ENCODE measurements at places on chromosomes 6 and 20.

- DNase-seq: peak; percentile 11
Observed at GRCh38 chr6:144624716-144625115, 339.6 kb downstream of the UTRN start.

GRCh38 chr6:106347219-106347618 lies 13.3 kb upstream of the CRYBG1 start:
- DNase-seq: no peak

- no peak for DNase-seq
Observed at GRCh38 chr6:22952097-22952496, 382.7 kb downstream of the HDGFL1 start.

DNA sequence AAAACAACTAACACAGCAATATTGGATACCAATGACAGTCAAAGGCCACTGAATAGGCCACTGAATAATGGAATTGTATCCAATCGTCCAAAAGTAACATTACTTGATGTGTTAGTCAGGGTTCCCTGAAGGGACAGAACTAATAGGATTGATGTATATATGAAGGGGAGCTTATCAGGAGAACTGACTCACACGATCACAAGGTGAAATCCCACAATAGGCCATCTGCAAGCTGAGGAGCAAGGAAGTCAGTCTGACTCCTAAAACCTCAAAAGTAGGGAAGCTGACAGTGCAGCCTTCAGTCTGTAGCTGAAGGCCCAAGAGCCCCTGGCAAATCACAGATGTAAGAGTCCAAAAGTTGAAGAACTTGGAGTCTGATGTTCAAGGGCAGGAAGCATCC lies 571.4 kb downstream of the PRKN start:
- no peak for DNase-seq

DNA sequence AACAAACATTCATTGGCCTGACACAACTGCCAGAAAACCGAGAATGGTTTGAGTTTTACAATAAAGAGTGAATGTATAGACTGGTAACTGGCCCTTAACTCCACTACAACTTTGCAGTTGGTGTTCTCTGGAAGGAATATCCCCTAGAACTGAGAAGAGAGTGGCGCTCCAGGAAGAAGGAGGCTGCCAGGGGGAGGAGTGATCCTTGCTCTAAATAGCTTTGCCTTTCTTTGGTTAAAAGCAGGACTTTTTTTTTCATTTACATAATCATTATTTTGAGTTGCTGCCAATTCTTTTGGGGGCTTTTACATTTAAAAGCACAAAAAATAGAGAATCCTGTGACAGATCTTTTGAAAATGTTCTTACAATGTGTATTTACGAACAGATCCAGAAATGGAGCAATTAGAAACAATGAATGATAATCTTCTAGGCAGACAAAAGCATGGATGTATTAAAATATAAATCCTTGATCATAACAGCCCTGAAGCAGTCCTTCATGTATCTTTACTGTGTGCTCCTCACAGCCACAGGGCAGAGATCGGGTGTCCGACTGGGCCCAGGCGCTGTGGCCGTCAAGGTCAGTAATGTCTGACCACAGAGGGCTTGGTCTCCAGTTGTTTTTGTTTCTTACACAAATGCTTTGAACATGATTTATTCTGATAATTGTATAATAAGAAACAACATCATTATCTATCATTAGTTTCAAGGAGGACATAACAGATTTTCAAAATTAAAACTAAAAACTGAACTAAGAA lies 612.2 kb downstream of the HDGFL1 start:
- no peak for DNase-seq

DNA sequence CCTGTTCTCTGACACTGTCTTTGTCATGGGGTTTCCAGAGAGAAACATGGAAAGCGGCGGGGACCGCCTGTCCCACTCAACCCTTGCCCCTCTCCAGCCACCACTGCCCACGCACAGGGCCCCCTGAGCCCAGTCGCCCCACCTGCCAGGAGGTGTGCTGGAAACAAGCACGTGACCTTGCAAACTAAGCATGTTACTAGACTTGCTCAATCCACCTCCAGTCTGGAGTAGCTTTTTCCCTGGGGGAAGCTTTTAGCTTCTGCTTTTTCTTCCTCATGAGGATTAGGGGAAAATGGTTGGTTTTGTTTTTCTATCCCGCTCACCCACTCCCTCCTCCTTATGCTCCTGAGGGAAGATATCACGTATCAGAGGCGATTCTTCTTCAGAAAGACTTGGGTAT lies 105.7 kb downstream of the PLEKHG1 start:
- no peak for DNase-seq

DNA sequence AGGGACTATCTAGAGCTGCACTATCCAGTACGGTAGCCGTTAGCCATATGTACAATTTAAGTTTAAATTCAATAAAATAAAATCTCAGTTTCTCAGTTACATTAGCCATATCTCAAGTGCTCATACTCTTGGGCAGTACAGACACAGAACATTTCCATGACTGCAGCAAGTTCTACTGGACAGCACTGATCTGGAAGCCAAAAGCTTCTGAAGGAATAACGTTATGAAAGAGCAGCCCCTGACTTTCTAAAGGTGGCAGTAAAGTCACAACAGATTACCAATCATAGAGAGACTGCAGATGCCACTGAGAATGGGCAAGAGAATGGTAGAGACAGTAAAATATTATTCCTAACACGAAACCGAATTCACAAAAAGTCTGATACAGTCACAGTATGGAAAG lies 36.8 kb downstream of the NDRG3 start:
- DNase-seq: no peak

DNA sequence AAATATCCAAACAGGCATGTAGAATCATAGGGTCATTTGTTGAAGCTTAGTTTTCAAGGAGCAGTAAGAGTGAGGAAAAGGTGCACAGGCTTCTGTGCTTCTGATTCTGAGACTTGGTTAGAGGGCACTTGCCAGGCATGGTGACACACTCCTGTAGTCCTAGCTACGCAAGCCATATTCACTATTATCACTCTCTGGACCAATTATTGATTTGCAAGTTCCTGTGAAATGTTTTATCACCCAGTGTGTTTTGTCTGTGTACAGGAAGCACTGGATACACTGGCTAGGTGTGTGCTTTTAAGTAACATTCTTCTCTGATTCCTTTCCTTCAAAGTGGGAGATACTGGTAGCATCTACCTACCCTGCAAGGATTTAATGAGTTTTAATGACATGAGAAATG lies 76.3 kb downstream of the JARID2 start:
- DNase-seq: no peak

- DNase-seq: no peak
Observed at GRCh38 chr6:101597693-101598092, 204.2 kb downstream of the GRIK2 start.

- no peak for DNase-seq
Observed at GRCh38 chr20:40797425-40797824, 108.4 kb upstream of the MAFB start.

GRCh38 chr6:94736236-94736635 lies 841.1 kb upstream of the MANEA start:
- DNase-seq: no peak

DNA sequence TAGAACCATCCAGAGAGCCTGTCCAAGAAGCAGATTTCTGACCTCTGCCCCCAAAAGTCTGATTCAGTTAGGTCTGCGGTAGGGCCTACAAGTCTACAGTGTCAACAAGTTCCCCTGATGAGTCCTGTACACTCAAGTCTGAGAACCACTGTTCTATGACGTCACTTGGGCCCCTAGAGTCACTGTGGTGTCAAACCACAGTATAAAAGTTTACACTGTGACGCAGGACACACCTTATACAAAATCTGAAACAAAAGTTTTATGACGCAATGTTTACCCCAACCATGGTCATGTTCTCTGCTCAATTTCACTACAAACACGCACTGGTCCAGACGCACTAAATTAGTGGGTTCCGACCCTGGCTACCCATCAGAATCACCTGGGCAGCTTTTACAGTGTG lies 17.9 kb downstream of the SLA2 start:
- DNase-seq: no peak

DNA sequence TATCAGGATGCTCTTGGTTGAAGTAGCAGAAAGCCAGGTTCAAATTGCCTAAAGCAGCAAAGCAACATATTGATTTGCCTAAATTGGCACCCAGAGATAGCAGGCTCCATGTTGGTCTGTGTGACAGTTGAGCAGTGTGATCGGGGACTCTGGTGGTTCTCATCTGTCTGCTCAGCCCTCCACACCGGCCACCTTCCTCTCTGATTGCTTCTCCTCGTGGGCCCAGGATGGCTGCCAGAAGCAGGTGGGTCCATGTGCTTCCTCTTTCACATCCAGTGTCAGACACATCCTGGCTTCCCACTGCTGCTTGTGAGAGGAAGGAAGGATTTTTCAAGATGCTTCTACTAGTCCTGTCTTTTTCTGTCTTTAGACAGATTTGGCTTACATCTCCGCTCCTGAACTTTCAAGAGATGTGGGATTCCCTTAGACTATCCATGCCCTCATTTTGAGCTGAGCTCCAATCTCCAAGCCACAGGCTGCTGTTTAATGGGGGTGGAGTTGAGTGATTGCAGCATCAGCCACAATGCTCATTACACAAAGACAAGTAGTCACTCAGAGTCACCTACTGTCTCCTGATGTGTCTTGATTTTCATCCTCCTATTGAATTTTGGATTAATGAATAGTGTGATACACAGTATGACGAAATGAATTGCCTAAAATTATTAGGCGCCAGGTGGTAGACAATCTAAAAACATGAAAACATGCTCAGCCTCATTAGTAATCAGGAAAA lies 122.2 kb downstream of the ZDHHC14 start:
- no peak for DNase-seq

DNA sequence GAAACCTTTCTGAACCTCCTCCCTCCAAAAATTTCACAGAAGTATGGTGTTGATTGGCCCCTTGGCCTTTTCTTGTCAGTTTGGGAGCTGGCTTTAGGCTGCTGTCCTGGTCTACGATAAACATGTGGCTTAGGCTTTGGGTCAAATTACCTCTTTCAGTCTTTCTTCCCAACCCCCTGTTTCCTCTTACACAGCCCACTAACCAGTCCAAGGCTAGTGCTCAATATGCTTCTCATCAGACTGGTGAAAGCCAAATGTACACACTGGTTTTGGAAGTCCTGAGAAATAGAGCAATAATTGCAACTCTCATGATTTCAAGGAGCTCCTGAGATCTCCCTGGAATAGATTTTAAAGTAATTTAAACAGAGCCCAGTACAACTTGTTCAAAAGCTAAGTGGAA lies 933.7 kb upstream of the GJE1 start:
- no peak for DNase-seq

GRCh38 chr20:37988306-37988954 lies 44.8 kb downstream of the TTI1 start:
- DNase-seq: no peak

DNA sequence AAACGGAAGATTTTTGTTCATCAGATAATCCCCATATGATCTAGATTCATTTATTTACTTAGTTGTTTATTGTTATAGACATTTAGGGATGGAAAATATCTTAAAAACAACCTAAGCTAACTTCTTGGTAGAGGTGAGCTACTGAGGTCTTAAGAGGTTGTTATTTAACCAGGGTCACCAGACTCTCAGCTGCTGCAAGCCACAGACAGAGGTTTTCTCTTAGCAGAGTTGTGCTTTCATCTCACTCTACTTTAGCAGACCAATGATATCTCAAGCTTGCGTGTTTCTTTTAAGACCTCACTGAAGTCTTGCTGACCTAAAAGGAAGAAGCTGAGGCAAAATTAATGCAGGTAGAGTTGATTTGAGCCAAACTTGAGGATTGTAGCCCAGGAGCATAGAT lies 43.6 kb downstream of the NCOA7 start:
- DNase-seq: no peak

DNA sequence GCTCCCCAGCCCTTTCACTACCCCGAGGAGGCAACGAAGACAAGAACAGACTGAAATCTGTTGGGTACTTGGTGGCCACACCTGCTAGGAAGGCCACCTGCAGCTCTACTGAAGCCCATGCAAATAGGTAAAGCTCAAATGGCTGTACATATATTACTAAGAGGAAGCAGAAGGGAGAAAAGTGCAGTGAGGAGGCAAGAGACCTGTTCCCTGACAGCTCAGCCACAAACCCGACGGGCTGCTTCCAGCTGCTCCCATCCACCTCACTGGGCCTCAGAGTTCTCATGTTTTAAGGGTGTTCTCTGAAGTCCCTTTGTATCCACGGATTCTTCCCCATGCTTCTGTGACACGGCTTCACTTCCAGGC lies 24.6 kb downstream of the TRAM2 start:
- DNase-seq: peak; percentile 48

DNA sequence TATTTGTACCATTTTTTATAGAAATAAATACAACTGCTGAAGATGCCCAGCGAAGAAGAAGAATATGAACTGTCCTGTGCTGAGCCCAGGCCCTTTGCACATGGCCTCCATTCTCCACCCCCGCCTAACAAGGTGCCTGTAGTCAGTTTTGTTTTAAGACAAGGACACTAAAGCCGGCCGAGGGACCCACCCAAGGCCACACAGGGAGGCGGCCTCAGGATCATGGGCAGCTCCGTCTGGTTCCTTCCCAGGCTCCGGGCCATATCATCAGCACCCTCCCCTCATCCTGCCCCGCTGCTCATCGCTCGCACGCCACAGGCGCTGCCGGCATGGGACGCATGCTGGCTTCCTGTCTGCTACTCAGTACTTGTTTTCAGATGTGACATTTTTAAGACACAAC lies 21.3 kb downstream of the PSMG4 start:
- DNase-seq: no peak

DNA sequence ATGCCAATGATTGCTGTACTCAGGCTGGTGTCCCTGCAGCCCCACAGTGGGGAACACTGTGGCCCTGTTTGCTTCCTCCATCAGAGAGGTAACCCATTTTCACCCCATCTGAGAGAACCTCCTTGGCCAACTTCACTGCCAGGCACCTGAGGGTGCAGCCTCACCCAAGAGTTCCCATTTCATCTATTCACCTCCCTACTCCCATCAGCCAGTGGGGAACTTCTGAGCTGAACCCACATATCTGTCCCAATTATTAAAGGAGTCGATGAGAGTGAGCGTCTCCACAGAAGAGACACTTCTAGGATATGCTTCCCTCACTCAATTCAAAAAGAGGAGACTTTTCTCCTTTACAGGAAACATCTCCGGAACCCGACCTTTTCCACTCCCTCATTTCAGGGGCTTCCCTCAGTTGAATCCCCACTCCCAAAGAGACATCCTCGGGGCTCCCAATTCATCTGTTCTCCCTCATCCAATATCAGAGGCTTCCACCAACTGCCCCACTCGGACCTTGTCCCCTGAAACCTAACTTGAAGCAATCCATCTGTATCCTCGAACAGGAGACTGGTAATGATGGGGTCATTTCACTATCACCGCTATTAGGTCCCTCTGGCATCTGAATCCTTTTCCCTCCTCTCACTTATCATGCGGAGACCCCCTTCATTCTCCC lies 988 bp downstream of the UBE2V1 start:
- no peak for DNase-seq

- DNase-seq: no peak
Observed at GRCh38 chr6:152846825-152847224, 96.2 kb downstream of the VIP start.

Measured in retina (tissue), 1 donor.